NCI-H1694 (cell line): ENCODE measurements at places on chromosomes 1 and 21.

DNA sequence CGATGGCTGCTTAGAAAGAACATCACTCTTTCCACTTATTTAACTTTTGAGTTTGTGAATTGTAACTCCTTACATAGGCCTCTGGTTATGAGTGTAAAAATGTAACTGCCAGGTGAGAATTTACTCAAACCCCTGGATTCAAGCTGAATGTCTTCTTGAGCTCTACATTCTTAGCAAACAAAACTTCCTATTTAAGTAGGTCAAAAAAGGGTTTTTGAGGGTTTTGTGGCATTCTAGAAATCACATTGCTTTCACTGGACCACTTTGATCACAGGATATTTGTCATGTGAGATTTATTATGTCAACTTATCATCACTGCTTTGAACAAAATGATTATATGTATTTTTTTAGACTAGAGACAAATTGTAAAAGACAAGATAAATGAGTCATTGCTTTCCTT, 5.7 kb downstream of the IL23R start:
- DNase-seq, result no peak

DNA sequence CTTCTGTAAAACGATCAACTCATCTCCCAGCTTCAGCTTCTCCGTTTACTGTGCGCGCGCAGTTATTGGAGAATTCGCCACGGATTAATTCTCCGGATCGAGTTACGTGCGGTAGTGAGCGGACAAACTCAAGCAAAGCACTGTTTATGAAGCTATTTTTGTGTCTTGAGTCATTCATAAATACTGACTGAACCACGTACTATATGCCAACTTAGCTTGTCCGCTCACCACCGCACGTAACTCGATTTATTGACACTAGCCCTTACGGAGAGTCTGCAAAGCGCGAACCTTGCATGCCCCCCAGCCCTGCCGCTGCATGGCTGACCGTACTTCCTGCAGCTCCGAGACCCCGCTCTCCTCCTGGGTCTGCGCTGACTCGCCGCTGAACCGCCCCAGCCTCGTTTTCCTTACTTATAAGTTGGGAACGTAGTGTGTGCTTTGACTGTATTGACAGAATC, 773 bp downstream of the CHD1L start:
- no peak for DNase-seq

DNA sequence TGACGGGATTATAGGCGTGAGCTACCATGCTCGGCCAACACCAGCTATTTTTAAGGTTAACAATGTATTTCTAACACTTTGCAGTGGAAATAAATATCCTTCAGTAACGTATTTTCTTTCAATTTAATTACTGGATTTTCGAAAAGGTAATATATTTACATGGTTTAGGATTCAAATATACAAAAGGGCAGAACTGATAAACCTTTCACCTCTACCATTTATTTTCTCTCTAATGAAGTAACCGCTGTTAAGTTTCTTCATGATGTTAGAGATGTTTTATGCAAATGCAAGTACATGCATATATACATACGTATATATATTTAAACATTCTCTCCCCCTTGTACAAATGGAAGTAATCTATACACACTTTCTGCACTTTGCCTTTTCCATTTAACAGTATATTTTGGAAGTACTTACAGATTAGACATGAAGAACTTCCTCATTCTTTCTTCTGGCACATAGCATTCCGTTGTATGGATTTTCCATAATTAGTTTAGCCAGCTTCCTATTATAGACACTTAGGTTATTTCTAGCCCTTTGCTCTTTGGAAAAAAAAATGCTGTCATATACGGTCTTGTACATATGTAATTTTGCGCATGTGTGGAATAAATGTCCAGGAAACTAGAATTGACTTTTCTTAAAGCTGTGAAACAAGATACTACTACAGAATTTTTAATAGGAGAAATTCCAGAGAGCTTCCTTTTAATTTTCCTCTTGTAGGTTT, 14.9 kb upstream of the HJV start:
- DNase-seq, result no peak

- DNase-seq, result peak; percentile 62
Measured at GRCh38 chr1:54475946-54476516, 69.8 kb upstream of the SSBP3 start.

- DNase-seq, result no peak
Measured at GRCh38 chr1:44485229-44485933, 80.3 kb downstream of the RNF220 start.

DNA sequence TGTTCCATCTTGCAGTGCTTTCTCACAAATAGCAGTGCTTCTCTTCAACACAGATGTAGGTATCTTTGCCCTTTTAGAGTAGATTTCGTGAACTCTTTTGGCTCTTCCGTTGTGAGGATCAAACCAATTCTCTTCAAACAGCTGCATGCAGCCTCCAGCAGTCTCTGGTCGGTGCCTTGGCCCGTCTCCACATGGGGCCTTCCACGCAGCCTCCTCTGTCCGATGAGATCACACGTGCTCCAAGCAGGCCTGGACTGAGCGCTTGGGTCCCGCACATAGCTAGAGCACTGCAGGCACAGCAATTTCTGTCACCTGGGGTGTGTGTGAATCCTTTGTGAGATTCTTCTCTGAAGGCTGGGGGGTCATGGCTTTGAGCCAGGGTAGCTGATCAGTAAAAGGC, 82.8 kb upstream of the KCNE2 start:
- no peak for DNase-seq

GRCh38 chr1:77899647-77900320, 11.4 kb downstream of the NEXN start:
- DNase-seq, result no peak

DNA sequence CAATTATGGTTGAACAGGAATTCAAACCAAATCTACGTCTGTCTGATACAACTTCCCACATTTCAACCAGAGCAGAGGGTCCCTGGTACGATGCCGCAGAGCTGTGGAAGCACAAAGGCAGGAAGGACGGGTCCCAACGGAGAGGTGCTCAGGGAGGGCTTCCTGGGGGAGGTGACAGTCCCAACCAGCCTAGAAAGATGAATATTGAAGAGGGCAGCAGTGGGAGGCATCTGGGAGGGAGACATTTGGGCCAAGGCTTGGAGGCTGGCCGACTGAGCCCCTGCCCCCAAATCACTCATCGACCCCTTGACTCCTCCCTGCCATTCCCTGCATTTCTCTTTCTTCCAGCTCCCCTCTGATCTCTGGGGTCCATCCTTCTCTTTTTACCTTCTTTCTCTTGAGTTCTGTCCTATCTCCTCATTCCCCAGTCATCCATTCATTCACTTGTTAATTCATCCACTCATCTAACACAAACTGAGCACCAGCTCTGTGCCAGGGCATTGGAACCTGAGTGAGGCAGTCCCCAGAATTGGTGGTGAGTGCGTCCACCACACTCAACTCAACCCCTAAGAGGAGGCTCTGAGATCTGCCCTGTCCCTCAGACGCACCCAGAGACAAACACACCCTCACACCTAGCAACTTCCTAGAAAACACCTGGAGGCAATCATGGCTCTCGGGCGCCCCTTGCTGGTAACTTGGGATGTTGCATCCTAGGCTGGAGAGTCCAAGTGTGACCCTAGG, 13.2 kb upstream of the CELA3B start:
- DNase-seq, result peak; percentile 62

- no peak for DNase-seq
Measured at GRCh38 chr1:199205740-199206441, 567.1 kb downstream of the PTPRC start.

GRCh38 chr1:112044745-112045144, 55.3 kb upstream of the KCND3 start:
- DNase-seq, result no peak
